Occipital lobe (tissue), 3 donors: ENCODE measurements at places on chromosomes 4 and X.

DNA sequence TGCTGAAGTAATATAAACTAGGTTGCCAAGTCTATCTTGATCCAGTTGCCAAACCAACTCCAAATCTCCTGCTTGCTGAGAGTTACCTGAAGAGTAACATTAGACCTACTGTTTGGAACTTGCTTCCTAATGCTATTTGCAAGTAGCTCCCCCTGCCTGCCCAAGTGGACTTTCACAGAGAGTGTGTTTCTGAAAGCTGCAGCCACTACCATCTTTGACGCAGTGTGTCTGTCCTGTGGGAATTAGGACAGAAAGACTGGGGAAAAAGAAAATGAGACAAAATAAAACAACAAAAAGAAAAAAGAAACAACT lies 195.0 kb upstream of the HS3ST1 start:
- no peak for DNase-seq

GRCh38 chrX:43121637-43122036 lies 343.7 kb upstream of the PPP1R2C start:
- DNase-seq: no peak

DNA sequence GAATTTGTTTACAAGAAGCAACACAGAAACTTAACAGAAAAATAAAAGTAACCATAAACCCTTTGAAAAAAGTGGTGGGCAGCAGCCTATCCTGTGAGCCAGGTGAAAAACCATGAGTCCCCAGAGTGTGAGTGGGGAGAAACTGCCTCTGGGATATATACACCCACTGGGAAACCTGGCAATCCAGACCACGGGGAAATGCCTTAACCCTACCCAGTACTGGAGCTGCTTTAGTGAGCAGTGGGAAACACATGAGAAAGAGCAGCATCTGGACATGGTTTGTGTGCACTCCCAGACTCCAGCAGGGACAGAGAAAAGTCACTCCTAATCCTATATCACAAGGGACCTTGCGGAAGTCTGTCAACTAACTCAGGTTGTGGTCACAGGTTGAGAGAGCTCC lies 39.4 kb downstream of the UGT2A2 start:
- DNase-seq: no peak

DNA sequence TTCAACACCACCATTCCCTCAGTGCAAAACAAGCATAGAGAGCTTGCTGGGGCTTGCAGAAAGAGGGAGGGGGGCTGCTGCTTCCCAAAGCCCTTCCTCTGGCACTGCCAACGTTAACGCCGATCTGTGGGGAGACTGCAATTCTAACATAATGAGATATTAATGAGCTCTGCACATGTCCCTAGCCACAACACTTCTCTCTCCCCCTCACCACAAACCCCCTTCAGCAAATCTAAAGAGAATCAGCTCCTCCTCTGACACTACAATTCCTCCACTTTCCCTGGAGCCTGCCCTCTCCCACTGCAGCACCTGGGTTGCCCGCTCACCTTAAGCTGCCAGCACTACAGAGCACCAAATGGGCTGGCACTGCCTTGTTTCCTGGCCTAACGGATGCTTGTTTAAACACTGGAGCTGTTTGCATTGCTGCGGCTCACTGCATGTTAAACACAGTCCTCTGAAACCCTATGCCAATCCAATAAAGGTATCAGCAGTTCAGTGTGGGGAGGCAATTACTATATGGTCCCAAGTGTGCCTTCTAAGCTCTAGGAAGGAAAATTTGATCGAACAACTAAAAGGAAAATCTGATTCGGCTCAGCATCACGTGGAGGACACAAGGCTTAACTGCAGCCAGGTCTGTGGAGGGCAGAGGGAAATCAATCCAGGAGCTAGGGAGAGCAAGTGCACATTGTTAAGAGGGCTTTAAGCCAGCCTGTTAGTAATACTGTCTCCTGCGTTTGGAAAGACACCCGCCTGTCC lies 232.4 kb downstream of the MAML3 start:
- no peak for DNase-seq

- no peak for DNase-seq
Observed at GRCh38 chrX:3299636-3300035, 46.8 kb downstream of the MXRA5 start.

GRCh38 chrX:39152106-39152649 lies 350.9 kb downstream of the MID1IP1 start:
- DNase-seq: peak; percentile 0

- no peak for DNase-seq
Observed at GRCh38 chrX:105894721-105895120, 72.4 kb downstream of the NRK start.

GRCh38 chrX:24925430-24925829 lies 90.3 kb downstream of the ARX start:
- DNase-seq: no peak

DNA sequence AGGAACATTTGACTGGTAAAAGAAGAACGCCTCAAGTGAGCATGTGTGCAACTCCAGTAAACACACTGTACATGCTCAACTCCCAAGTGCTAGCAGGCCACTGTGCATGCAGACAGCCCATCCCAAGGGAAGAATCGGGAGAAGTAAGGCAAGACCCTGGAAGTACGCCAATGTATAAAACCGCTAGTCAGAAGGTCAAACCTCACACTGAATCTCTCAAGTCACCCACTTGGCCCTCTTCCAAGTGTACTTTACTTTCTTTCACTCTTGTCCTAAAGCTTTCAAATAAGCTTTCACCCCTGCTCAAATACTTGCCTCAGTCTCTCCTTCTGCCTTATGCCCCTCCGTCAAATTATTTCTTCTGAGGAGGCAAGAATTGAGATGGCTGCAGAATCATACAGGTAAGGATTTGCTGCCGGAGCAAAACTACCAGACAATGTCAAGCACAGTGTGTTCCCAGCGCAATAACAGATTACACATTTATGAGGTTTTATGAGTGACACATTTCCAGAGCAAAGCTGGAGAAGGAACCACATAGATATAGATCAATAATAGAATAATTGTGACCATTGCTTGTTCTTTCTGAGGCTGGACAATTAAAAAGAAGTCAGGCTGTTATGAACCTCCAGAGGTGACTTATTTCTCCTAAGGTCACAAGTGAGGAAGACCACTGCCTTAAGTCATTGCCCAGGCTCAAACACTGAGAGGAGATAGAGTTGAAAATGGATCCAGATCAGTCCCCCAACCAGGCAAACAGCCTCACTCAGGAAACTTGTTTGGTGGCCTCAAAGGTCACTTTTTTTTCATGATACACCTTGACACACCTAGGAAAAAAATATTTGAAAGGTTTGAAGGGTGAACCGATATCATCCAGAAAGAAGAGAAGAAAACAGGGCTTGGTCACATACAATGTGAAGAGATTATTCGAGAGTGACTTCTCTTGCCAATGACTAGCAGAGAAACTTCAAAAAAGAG lies 26.3 kb downstream of the CXCL1 start:
- no peak for DNase-seq

DNA sequence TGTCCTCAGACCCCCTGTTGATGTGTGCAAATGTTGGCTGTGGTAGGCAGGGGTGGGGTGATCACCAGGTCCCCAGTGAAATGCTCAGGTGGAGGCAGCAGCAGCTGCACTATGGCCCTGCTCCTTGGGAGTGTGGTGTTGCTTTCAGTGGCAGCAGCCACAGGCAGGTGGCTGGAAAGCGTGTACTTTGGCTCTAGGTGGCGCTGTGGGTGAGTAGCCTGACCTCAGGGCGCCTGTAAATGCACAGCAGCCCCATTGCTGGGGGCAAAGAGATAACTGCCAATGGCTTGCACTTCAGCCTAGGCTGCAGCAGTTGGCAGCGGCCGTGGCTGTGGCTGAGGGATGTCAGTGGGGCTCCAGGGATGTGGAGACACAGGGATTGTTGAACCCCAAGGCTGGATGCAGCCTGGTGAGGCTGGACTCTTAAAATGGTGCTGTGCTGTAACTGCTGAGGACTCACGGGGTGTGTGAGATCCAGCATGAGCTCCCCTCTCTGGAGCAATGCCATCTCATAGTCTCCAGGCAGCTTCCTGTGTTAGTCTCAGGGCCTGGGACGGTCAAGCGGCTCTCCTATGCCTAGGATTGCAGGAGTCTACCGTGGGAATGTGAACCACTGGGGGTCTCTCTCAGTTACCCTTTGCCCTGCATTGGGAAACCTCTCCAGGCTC lies 421.7 kb upstream of the HTR2C start:
- DNase-seq: no peak

DNA sequence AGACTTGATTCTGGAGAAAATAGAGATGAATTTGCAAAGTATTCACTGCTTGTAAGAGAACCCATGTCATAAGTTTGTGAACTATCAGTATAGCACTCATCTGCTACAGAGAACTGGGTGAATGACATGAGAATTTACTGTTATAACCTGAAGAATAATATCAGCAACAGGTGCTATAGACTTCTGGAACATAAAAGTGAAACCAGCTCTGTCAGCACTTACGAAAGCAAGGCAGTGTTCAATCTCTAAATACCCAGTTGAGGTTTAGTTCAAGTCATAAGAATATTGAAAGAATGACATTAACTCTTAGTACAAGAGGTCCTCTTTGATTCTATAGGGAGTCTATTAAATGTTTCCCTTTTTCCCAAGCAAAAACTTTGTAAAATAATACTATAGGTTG lies 232.9 kb upstream of the ANKRD50 start:
- no peak for DNase-seq

DNA sequence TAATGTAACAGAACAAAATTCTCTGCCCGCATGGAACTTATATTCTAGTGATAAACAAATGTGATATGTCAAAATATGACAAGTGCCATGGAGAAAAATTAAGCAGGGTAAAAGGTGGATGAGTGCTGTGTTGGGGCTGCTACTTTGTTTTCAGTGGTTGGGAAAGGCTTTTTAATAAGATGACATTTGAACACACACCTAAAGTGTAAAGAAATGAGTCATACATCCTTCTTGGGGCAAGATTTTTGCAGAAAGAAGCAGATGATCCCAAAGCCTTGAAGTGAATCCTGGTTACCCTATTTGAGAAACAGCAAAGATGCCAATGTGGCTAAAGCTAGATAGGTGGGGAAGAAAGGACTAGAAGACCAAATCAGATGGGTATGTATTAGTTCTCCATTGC lies 564.1 kb downstream of the INPP4B start:
- no peak for DNase-seq

GRCh38 chrX:96838537-96838936 lies 45.2 kb upstream of the RPA4 start:
- no peak for DNase-seq

GRCh38 chrX:140822861-140823260 lies 113.3 kb downstream of the LINC00632 start:
- DNase-seq: no peak

- DNase-seq: peak; percentile 65
Observed at GRCh38 chrX:153667956-153668396, 5.6 kb downstream of the PNCK start.

DNA sequence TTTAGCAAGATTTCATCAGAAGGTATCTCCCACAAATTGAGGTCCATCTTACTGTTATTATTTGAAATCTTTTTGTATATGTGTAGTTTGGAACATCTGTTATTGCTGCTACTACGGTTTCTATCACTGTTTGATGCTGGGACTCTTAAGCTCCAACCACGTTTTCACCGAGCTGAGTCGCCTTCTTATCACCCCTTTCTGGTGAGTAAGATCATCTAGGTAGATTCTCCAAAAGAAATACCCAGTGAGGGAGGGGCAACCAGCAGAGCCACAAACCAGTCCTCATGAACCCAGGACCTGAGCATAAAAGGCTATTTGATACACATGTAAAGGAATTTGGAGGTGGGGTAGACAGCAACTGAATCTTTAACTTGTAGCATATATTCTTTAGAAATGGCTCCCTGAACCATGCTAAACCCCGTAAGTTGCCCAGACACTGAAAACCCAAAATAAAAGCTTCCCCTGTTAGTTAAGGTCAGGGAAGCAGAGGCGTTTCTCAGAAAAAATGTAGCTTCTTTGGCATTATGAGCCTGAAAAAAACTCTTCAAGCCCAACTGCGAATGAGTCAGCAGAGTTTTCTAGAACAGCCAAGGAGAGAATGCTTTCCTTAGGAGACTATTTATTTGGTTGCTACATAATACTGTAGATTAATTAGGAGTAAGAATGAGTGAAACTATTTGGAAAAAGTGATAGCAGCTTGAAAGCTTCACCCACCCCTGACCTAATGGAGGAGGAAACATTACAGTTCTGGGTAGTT lies 53.8 kb upstream of the ATXN3L start:
- no peak for DNase-seq
